ENCODE measurements at places on chromosomes 5 and 9. TPM values are rescaled to one million over a fixed set of nuclear protein-coding genes. Genes with fewer than 3 reads are reported as not detected.

DNA sequence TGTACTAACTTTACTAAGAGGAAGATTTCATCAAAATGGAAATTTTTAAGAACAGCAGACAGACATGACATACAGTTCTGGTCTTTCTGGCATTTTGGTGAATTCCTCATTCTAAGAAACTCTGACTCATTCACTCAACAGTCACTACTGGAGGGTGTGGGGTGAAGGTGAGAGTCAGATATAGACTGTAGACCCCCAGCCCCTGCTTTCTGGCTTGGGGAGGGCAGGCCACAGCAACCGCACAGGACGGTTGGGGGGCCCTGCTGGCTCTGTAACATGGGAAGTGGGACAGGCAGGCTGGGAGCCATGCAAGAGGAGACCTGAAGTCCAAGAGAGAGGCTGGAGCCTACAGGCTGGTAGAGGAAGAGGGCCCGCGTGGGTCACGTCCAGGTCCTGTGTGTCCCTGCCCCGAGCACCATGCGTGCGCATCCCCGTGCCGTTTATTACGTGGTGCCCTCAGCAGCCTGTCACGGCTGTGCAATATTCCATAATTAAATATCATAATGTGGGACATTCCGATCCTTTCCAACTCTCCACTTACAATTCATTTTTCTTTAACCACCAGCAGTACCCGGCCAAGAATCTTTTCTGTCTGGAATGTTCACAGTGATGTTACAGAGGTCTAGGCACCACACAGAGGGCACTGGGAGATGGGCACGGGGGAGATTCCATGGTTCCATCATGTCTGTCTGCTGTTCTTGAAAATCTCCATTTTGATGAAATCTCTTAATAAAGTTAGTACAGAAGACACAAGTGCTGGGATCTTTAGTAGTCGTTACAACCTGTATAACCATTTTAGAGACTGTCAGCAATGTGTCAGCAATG, 75.5 kb downstream of the SEMA4D start:
- peaks cover 31% of the 10 kb centered on the region for H3K4me1 ChIP-seq
- H3K27me3 ChIP-seq, result no peaks in the 10 kb centered on the region
- H3K27ac ChIP-seq, result peak overlapping the region; percentile 54
- DNase-seq, result peak; percentile 64
- no peak overlapping the region for H3K4me3 ChIP-seq

DNA sequence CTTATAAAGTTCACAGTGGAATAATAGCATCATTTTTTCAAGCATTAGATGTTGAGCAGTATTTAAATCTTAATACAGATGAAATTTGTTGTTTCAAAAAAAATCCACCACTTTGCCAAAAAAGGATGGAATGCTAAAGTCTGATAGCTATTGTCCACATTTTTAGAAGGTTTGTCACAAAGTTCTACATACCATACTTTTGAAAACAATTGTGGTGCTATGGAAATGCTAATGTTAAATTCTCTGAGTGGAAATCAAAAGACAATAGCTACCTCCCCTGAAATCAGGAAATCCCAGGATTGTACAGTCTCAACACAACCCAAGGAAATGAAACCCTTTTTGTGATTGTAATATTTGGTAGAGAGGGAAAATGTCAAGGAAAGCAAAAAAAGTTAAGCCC, 19.3 kb upstream of the GRAMD2B start:
- no peaks in the 10 kb centered on the region for H3K36me3 ChIP-seq
- no peak overlapping the region for H3K4me3 ChIP-seq
- no peak for DNase-seq
- H3K27ac ChIP-seq, result no peak overlapping the region
- H3K27me3 ChIP-seq, result no peaks in the 10 kb centered on the region
- no peaks in the 10 kb centered on the region for H3K4me1 ChIP-seq

DNA sequence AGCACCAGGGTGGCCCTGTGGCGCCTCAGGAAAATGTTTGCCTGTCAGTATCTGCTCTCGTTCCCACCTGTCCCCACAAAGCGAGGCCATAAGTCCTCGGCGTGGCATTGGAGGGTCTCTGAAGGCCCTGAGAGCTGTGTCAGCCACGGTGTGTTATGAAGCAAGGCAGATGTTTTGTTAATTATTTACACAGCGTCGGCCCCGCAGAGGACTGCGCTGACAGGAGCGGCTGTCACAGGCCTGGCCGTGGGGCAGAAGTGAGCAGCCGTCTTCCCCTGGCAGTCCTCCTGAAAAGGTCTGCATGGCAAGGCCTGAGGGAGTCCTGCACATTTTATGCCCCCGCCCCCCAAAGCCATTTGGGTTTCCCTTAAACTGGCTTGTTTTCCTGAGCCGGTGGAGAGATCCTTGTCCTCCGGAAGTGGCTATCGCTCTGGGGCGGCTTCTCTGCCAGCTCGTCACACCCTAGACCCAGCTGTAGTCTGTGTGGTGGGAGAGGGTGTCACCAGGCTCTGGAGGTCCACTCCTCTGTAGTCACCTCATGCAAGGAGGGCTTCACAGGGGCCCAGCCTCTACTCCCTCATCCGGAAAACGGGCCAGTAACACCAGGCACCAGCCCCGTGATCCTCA, 6.2 kb downstream of the NEK6 start:
- peak overlapping the region; percentile 50 for H3K27ac ChIP-seq
- H3K36me3 ChIP-seq, result peaks cover 12% of the 10 kb centered on the region
- H3K4me1 ChIP-seq, result peaks cover 91% of the 10 kb centered on the region
- H3K4me3 ChIP-seq, result peak overlapping the region; percentile 11
- no peaks in the 10 kb centered on the region for H3K27me3 ChIP-seq

The NR6A1 gene
- total RNA-seq, result 4.5 TPM

- no peaks in the 10 kb centered on the region for H3K27me3 ChIP-seq
- DNase-seq, result no peak
- peaks cover 27% of the 10 kb centered on the region for H3K4me1 ChIP-seq
- H3K36me3 ChIP-seq, result no peaks in the 10 kb centered on the region
- no peak overlapping the region for H3K27ac ChIP-seq
Measured at GRCh38 chr9:77512876-77513275, 135.2 kb downstream of the GNA14 start.

DNA sequence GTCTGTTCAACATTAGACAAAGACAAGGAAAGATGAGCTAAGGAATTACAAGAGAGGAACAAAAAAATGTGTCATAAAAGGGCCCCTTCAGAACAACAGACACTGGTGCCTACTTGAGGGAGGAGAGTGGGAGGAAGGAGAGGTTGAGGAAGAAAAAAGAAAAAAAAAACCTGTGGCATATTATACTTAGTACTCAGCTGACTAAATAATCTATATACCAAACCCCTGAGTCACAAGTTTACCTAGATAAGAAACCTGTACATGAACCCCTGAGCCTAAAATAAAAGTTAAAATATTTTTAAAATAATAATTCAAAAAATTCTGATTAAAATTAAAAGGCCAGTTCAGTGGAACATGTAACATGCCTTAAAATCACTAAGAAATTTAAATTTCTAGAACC, 107.3 kb downstream of the MTREX start:
- H3K27ac ChIP-seq, result no peak overlapping the region
- no peaks in the 10 kb centered on the region for H3K27me3 ChIP-seq
- no peak for DNase-seq

The SPINK1 gene
- total RNA-seq, result not detected

DNA sequence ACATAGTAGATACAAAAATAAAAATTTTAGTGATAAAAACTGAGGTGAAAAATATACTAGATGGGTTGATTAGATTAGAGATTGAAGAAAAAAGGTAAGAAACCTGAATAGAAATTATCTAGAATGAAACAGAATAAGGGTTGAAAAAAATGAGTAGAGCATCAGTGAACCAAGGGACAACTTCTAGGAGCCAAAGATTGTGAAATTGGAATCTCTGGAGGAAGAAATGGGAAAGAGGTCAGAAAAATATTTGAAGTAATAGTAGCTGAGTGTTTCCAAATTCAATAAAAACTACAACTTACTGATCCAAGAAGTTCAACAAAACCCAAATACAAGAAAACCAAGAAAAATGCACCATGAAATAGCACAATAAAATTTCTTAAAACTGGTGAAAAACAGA, 116.6 kb upstream of the STARD4 start:
- no peaks in the 10 kb centered on the region for H3K27me3 ChIP-seq
- no peaks in the 10 kb centered on the region for H3K4me1 ChIP-seq

GRCh38 chr5:115458003-115458409, 86.6 kb downstream of the FEM1C start:
- H3K27ac ChIP-seq, result no peak overlapping the region
- no peak overlapping the region for H3K4me3 ChIP-seq
- peaks cover 3% of the 10 kb centered on the region for H3K27me3 ChIP-seq
- H3K4me1 ChIP-seq, result peaks cover 19% of the 10 kb centered on the region

DNA sequence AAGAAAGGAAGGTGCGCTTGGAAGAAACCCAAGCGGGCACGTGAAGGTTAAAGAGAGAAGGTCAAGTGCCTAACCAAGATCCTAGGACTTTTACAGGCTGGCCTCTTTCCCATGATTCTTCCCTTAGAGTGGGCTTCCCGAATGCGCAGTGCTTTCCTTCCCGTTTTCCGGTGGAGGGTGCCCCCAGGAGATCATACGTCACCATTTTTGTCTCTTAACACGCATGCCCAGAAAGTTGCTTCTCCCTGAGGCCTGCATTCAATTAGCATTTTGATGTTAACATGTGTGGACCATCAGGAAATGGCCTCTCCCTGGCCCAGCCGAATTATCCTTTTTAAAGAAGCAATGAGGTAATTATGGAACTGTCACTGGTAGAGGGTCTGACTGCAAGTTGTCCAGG, 1.9 kb upstream of the RUSC2 start:
- no peak for DNase-seq
- peaks cover 28% of the 10 kb centered on the region for H3K4me1 ChIP-seq
- H3K27ac ChIP-seq, result no peak overlapping the region
- no peak overlapping the region for H3K4me3 ChIP-seq
- H3K27me3 ChIP-seq, result no peaks in the 10 kb centered on the region

The CAMK4 gene
- total RNA-seq, result 2.7 TPM

- no peak overlapping the region for H3K4me3 ChIP-seq
- DNase-seq, result no peak
- no peaks in the 10 kb centered on the region for H3K27me3 ChIP-seq
- no peaks in the 10 kb centered on the region for H3K4me1 ChIP-seq
- H3K27ac ChIP-seq, result no peak overlapping the region
Measured at GRCh38 chr5:82827651-82828050, 249.5 kb downstream of the TMEM167A start.

DNA sequence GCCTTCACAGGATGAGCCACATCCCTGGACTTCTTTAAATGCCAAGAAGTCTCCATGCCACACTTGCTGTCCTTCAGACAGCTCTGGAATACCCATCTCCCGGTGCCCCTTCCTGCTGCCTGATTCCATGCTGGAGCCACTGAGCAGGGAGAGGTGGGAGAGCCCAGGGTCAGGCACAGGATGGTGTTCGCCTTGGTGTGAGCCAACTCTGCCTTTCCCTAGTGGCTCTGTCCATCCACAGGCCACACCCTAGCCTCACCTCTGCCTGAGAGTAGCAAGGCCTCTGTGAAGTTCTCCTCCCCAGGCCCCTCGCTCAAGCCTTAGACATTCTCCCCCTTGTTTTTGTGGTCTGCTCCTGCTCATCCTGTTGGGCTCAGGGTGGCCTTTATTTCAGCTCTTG, 54.2 kb upstream of the ANGPTL2 start:
- no peaks in the 10 kb centered on the region for H3K36me3 ChIP-seq
- no peak overlapping the region for H3K4me3 ChIP-seq
- H3K27me3 ChIP-seq, result no peaks in the 10 kb centered on the region
- no peak overlapping the region for H3K27ac ChIP-seq

GRCh38 chr5:2690293-2690692, 61.2 kb downstream of the IRX2 start:
- H3K4me3 ChIP-seq, result no peak overlapping the region
- DNase-seq, result no peak
- H3K4me1 ChIP-seq, result no peaks in the 10 kb centered on the region
- no peaks in the 10 kb centered on the region for H3K27me3 ChIP-seq

- H3K27me3 ChIP-seq, result no peaks in the 10 kb centered on the region
- peaks cover 9% of the 10 kb centered on the region for H3K36me3 ChIP-seq
- H3K4me3 ChIP-seq, result no peak overlapping the region
Measured at GRCh38 chr9:128764361-128764760, 7.4 kb downstream of the ZER1 start.

DNA sequence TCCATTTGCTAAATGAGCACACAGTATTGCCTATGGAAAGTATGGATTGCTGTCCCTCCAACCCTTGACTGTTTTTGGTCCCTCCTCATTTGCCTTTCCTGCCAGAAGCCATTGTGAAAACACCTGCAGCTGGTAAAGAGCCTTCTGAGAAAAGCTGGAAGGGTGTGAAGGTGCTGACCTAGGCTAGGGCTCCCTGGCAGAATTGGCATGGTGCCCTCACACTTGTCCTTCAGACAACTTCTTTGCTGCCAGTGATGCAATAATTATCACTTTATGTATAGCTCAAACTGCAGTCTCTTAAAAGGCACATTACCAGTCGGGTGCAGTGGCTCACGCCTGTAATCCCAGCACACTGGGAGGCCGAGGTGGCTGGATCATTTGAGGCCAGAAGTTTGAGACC, 4.2 kb downstream of the TXNDC15 start:
- peak; percentile 57 for DNase-seq
- no peaks in the 10 kb centered on the region for H3K36me3 ChIP-seq
- no peak overlapping the region for H3K27ac ChIP-seq
- no peaks in the 10 kb centered on the region for H3K27me3 ChIP-seq
- H3K4me3 ChIP-seq, result no peak overlapping the region
- peaks cover 36% of the 10 kb centered on the region for H3K4me1 ChIP-seq

The IL3 gene
- not detected for total RNA-seq

- H3K27me3 ChIP-seq, result no peaks in the 10 kb centered on the region
- DNase-seq, result no peak
- H3K4me1 ChIP-seq, result no peaks in the 10 kb centered on the region
- no peak overlapping the region for H3K4me3 ChIP-seq
- H3K36me3 ChIP-seq, result no peaks in the 10 kb centered on the region
Measured at GRCh38 chr9:70888471-70888870, 232.9 kb downstream of the TRPM3 start.

GRCh38 chr5:157857816-157858526, 974 bp downstream of the CLINT1 start:
- H3K27ac ChIP-seq, result peak overlapping the region; percentile 92
- DNase-seq, result no peak
- H3K4me1 ChIP-seq, result peaks cover 47% of the 10 kb centered on the region
- H3K27me3 ChIP-seq, result no peaks in the 10 kb centered on the region

DNA sequence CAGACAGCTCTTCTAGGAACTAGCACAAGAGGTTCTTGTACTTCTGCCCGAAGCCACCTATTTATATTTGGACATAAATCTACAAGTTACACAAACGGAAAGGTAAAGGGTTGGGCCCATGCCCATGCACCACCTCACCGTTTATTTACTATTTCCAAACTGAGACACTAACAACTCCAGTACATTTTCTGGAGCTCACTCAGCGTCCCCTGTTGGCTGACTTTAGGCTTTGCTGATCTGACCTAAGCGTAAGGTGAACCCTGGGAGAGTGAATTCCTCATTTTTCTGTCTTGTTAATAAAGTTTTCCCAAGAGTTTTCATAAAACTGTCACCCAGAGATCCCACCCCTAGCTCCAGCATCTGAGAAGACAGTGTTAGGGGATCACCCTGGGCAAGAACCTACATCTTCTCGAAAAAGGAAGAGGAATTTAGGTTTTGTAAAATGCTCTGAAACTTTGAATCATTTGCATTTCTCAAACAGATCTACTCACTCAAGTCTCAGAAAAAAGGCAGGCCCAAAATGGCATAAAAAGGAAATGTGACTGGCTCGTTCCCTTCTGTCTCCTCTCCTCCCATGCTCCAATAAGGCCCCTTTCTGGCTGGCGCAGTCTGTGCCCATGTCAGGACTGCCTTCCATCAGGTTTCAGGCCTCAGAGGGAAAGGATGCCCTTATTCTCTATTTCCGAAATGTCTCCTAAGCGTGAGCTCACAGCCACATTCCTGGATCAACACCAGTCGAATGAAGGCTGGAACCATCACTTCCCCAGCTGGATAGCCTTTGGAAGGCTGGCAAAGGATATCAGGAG, 201.3 kb downstream of the FANCC start:
- peaks cover 8% of the 10 kb centered on the region for H3K4me1 ChIP-seq
- H3K4me3 ChIP-seq, result no peak overlapping the region
